ENCODE measurements at places on chromosomes 11 and 22.
A peak's percentile ranks its signal among the peaks of the same experiment; 100 is the strongest.

DNA sequence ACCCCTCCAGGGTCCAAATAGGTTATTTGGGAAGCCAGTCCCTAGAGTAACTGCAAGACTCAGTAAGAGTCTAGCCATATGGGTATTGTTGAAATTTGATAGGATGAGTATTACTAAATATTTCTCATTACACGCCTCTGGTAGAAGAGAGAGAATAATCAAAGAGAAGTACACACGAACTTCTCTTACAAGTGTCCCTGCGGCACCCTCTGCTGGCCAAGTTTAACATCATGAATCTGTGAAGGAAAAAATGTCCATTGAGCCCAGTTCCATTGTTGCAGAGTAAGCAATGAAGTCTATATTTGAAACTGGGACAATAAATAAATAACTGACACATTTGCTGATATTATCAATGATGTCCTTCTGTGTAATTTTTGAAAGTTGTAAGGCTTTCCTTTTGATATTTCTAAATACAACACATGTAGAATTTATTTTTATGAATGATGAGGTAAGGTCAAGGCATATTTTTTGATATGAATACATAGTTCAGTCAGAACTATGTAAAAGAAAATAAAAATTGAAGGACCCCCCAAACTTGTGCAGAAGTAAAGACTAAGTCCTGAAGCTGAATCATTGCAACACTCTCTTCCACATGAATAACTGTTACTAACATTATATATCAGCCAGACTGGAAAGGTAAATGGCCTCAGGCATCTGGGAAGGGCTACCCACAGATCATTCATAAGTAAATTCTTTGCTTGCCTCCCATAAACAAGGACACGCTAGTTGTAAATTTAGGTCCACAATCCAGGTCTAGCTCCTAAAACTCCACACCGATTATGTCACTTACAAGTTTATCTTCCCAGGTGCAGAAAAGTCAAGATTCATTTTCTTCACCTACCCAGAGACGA is 10.0 kb downstream of the OR51L1 start:
- DNase-seq = peak; percentile 12

DNA sequence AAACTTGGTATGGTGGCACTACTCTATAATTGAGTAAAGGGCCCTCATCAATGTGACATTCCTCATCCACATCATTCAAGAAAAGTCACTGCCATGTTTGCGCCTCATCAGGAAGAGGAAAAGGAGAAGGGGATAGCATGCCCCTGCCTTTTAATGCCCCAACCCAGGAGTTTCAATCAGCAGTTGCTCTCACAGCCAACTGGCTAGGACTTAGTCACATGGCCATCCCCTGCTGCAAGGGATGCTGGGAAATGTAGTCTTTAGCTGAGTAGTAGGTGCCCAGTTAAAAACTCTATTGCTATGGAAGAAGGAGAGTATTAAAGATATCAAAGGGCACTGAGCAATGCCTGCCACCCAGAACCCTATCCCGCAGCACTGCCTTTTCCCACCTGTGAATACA is 10.9 kb upstream of the CCND1 start:
- no peak for DNase-seq

DNA sequence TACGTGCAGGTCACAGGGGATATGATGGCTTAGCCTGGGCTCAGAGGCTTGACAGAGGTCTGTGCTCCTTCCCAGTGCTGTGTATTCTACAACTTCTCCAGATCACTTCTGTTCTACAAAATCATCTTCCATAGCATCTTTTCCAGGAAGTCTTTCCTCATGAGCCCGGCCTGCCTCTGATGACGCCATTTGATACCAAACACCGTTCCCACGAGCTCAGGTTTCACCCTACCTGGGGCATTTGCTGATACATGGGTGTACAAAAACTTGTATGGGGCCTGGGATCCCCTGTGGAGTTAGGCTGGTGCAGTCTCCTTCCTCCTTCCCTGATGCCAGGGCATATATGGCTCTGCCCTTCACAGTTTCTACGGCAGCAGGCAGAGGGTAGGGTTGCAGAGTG is 78.7 kb downstream of the NECTIN1 start:
- no peak for DNase-seq

GRCh38 chr22:21861851-21862250 is 5.6 kb downstream of the MAPK1 start:
- DNase-seq = no peak

- DNase-seq = no peak
Measured at GRCh38 chr22:41568811-41569210, 8.0 kb downstream of the CSDC2 start.

DNA sequence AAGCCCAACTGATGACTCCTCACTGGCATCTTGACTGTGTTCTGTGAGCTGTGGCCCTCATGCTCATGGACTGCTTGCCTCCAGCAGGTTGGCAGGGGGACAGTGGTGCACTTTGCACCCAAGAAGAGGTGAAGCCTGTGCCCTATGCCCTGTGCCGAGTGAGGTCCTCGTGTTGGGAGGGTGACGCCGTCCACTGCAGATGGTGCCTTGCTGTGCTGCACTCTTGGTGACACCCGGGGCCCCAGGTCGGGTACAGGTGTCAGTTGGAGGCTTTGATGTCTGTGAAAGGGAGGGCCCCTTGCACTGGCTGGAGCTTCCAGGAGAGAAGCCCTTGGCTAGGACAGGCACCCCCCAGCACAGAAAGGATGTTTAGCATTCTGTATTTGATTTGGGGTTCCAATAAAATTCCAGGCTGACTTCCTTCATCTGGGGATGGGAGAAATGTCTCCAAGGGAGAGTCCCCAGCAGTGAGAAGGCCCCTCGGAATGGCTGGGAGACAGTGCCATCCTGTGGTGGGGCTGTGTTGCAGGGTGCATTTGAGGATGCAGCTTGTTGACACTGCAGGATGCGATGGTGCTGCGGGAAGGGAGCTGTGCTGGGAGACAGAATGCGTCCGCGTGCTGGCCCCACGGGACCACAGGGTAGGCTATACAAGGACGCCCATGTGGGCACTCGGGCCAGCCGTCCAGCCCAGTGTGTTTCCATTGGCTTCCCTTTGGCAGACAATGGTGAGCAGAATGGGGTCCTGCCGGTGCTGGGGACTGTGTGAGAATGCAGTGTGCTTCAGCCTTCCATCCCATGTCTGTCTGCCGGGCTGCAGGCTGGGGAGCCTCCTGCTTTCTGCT is 2.5 kb upstream of the ZDHHC8 start:
- no peak for DNase-seq

GRCh38 chr11:77590194-77590782 is 535 bp downstream of the AQP11 start:
- no peak for DNase-seq

GRCh38 chr11:100825626-100826025 is 138.5 kb downstream of the ARHGAP42 start:
- DNase-seq = no peak

DNA sequence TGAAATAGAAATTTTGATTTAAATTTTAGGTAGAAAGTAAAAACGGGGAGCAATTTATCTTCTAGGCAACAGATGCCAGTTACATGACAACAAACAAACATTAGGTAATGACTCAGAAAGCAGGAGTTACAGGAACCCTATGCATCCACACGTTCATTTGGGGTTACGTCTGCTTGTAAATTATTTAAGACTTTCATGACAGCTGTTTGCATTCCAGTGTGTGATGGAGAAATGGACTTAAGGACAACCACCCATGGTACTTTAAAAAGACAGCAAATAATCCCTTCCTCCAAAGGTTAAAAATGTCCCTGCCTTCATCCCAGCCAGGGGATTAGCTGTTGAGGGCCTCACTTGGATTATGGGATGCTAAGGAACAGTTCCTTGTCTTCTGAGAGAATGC is 11.8 kb downstream of the E2F8 start:
- no peak for DNase-seq

DNA sequence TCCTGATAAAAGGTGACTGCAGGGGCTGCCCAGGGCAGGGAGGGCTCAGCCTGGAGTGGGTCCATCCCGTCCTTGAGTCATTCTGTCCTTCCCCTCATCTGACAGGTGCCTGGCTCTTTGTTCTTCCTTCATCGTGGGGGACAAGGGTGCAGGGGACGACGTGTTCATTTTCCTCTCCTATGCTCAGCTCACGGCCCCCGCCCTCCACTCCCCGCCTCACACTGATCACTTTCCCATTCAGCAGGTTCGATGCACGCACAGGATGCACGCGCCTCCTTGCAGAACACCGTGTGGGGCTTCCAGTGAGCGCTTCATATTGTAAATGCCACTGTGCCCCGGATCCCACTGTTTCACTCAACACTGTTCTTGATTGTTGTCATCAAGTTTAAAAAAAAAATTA is 32.7 kb upstream of the SHANK2 start:
- DNase-seq = no peak

DNA sequence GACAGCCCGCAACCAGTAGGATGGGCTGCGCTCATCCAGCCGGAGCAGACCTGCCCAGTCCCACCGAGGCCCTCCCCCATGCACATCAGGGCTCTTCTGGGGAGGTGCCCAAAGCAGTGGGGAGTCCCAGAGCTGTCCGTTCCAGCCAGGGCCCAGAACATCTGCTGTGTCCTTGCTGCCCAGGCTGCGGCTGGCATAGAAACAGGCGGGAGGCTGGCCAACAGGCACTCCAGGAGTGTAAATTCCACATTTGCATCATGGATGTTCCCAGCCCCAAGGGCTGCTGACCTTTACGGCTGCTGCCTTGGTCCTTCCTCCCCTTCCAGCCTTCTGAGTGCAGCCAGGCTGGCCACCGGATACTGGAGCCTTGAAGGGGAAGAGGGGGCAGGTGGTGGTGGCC is 30.0 kb upstream of the SYT7 start:
- DNase-seq = no peak

GRCh38 chr11:86790195-86790725 is 10.1 kb upstream of the PRSS23 start:
- no peak for DNase-seq

GRCh38 chr11:70063555-70063954 is 14.6 kb upstream of the ANO1 start:
- DNase-seq = no peak

GRCh38 chr11:69468911-69469885 is 12.3 kb upstream of the LINC01488 start:
- no peak for DNase-seq

DNA sequence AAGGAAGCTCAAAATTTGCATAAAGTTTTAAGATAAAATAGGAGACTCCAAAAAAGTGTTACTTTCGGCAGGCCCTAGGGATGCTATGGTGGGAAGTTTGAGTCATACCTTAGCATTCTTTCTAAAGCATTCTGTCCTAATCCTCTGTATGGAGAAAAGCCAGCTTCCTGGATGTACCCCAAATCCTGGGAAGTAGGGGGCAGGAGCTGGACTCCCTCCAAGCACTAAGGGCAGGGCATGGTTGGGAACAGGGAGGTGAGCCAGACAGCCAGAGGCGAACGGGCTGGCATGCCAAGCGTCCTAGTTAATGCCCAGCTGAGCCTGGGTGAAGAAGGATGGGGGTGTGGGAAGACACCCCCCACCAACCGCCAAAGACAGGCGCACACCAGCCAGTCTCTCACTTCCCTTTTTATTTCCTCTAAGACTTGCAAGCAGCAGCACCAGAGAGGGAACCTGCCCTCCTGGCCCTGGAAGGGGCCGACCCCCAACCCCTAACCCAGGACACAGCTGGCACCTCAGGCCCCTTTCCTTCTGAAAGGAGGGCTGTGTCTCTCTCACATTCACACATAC is 23.9 kb downstream of the RTN4RL2 start:
- no peak for DNase-seq

GRCh38 chr11:32953700-32954099 is 61.1 kb downstream of the QSER1 start:
- DNase-seq = no peak

- no peak for DNase-seq
Measured at GRCh38 chr11:102623128-102623527, 2.0 kb downstream of the MMP20 start.

Measured in retinal pigment epithelial cell (primary cell).